Fibroblast of skin of back (primary cell): ENCODE measurements at places on chromosomes 11 and 22.
A peak's percentile ranks its signal among the peaks of the same experiment; 100 is the strongest.

GRCh38 chr22:48979482-48979881 is 848.2 kb downstream of the BRD1 start:
- DNase-seq, result peak; percentile 17

DNA sequence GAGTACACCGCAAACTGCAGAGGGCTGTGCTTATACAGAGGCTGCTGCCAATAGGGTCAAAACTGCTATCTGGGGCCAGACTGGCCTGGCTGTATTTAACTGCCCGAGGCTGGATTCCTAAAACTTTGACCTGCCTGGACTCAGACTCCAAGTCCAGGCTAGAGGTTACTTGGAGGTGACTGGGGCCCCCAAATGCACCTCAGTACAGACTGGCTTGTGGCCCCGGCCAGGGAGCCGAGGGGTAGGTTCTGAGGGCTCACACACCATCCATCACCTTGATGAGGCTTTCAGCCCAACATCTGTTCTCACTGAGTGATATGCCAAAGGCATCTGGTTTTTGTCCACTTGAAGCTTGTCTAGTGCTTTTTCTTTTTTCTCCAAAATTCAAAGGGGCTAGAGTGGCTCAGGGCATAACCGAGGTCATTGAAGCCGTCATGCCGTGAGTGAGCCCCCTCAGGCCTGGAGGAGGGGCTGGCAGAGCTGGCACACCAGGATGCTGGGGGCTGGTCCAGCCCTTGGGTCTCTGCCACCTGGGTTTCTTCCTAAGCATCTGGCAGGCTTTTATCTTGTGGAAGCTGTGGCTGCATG is 52.4 kb upstream of the TTLL12 start:
- no peak for DNase-seq

DNA sequence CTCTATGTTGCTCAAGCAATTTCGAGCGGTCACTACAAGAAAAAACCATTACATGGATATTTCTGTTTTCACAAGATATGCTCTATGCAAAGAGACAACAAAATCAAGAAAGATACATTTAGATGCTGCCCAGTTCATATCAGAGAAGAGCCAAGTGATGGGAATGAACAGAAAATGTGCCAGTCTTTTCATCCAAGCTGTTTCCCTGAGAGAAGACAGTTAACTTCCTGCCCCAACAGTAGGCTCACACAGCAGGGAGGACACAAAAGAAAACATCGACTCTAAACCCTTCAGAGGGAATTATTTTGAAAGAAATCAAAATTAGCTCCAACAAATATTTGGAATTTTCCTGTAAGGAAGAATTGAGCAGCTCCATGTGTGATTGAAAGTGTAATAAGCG is 11.6 kb downstream of the JAML start:
- no peak for DNase-seq

GRCh38 chr11:92152245-92152644 is 72.4 kb upstream of the FAT3 start:
- DNase-seq, result peak; percentile 5

DNA sequence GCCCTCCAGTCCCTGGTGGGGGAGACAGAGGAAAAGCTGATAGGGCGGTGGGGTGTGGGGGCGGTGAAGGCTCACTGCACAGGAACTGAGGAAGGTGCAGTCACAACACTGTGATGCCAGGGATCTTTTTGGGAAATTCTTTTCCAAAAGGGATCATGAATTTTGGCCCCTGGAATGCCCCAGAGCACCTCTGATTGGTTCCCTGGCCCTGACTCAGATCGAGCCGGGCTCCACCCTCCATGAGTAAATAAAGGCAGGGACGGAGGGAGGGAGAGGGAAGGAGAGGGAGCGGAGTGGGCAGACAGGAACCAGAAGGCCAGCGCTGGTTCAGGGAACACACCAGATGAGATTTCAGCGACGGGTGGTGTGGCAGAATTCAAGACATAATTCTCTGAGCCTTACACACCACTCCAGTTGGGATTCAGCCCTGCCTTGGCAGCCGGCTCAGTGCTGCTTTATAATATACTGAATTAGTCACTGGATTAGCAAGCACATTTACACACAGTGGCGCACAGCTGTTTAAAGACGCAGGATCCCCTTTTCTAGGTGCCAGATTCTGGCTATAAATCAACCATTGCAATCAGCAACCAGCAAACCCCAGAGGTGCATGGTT is 80.3 kb downstream of the ETS1 start:
- DNase-seq, result peak; percentile 97

DNA sequence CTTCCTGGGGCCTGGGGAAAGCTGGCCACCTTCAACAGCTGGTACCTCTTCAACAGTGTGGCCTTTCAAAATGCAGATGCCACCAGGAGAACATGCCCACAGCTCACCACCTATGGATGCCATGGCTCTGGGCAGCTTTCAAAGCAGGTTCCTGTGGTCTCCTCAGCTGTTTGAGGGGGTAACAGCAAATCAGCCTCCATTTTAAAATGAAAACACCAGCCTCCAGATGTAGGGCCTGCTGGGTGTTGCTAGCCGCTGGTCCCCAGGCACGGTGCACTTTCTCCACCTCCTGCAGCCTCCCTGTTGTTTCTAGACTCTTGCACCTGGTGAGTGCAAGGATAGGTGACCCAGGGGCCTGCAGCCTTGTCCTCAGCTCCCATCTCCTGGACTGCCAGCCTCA is 10.0 kb downstream of the CDPF1 start:
- no peak for DNase-seq

DNA sequence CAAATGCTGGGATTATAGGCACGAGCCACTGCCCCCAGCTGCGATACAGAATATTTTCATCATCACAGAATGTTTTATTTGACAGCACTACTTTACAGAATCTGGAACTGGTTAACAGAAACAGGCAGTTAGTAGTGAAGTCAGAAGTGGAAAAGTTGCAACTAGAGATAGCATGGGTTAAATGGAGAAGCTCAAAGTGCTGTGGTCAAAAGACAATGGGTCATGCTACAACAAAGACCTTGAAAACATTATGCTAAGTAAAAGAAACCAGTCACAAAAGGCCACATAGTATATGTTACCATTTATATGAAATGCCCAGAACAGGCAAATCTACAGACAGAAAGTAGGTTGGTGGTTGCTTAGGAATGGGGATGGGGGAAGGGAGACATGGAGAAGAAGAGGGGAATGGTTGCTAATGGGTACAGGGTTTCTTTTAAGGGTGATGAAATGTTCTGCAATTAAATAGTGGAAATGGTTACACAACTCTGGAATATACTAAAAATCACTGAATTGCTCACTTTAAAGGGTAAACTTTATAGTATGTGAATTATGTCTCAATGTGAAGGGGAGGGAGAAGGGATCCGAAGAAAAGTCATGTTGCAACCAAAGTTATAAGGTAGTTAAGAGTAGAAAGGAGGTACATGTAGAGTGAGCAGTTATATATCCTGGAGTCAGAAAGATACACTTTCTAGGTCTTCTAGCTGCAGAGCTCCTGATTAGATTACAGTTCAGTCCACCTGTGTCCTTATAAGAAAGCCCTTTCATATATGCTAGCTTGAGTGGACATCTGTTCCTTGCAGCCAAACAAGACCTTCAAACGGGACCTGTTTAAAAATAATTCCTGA is 46.3 kb upstream of the RAPSN start:
- peak; percentile 55 for DNase-seq

DNA sequence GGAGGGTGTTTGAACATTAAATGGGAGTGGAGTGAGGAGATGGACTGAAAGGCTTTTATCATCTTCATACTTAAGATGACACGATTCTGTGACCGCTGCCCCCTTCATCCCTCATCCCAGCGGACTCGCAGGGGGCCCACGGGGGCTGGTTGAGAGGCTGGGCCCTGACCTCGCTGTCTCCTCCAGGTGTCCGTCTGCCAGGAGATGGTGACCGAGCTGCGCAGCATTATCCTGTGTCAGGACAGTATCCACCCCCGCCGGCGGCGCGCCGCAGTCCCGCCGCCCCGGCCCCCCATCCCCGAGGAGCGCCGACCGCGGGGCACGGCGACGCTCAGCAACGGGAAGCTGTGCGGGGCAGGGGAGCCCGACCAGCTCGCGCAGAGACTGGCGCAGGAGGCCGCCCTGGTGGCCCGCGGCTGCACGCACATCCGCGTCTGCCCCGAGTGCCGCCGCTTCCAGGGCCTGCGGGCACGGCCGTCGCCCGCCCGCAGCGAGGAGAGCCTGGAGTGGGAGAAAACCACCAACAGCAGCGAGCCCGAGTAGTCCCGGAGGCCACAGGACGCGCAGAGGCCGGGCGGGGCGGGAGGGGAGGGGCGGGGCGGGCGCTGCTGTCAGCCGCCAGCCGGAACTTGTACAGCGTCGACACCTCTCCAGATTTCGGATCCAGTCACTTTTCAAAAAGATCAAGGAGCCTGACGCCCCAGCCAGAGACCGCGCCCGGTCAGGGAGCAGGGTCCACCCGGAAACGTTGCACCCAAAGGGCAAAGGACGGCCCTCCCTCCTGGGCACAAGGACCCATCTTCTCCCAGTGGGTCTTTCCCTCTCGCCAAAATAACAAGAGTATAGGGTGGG is 38.0 kb upstream of the TBCEL start:
- DNase-seq, result peak; percentile 65

DNA sequence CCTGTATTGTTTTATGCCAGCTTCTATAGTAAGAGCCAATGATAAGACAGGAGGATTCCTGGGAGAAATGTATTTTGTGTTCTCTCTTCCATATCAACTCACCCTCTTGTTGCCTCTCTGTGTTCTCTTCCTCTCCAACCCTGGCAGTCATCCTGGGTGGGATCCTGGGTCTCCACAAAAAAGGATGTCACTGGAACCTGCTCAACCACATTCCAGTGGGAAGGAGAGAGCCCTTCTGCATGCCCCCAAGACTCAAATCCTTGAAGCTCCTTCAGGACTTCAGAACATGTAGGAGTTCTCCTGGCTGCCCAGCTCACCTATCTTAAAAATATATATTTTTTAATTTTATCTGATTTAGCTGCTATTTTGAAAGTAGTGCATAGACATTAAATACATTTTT is 26.1 kb downstream of the APOL6 start:
- no peak for DNase-seq

GRCh38 chr11:118657238-118657637 is 22.2 kb downstream of the TREH start:
- DNase-seq, result no peak

DNA sequence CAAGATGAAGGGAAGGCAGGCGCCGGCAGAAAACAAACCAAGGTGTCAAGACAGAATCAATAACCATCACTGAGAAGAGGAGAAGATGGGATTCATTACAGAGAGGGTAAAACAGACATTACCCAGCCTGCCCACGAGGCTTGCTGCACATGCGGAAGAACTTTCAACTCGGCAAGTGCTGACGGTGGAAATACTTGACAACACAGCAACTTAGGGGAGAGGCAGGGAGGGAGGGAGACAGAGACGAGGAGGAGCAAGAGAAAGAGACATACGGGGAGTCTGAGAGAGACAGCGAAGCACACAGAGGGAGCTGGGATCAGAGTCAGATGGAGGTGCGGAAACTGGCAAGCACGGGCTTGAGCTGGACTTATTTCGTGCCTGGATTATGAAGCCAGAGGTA is 129.3 kb upstream of the NECTIN1 start:
- no peak for DNase-seq

DNA sequence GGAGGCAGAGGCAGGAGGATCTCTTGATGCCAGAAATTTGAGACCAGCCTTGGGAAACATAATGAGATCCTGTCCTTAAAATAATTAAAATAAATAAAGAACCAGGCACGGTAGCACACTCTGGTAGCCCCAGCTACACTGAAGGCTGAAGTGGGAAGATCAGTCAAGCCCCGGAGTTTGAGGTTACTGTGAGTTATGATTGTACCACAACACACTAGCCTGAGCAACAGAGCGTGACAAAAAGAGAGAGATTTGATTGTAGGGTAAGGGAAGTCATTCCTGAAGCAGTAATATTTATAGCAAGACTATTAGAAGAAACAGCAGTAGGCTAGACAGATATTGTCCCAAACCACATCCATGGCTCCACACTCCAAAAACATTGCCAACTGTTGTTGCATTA is 1408.4 kb upstream of the TENM4 start:
- DNase-seq, result no peak

DNA sequence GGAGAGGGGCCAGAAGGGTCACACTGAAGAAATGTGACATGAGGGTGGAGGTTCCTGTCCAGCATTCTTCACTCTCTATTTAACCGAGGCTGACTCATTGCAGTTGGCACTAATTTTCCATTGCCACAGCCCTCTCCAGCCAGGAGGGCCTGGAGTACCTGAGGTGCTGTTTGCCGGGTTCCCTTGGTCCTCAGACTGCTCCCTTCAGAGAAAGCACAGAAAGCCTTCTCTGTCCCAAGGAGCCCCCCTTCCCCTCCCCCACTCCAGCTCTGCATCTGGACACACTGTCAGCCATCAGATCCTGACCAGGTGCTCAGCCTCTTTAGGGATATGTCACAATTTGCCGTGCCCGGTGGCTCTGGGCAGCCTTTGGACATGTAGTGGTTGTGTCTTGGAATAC is 3.2 kb upstream of the C11orf91 start:
- DNase-seq, result peak; percentile 44

- no peak for DNase-seq
Observed at GRCh38 chr22:38946771-38947170, 10.6 kb upstream of the APOBEC3A start.

- peak; percentile 88 for DNase-seq
Observed at GRCh38 chr11:57424792-57425564, 1.9 kb downstream of the SLC43A3 start.

DNA sequence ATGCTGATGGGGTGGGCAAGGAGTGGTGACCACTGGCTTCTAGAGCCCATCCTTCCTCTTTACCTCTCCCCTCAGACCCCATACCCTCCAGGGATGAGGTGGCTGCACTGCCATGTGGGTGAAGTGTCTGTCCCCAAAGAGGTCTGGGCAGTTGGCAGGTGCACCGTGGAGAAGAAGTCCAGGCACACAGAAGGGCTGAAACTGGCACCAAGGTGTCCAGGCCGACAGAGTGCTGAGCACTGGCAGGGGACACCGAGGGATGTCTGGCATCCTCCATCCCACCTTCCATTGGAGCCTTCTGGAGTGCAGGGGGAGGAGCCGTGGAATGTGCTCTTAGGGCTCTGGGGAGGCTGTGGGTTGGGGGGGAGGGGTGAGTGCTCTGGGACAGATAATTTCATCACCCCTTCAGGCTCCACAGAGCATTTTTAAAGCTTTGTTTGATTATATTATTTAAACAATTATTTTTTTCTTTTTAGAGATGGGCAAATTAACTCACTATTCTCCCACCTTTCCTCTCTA is 37.9 kb downstream of the PKNOX2 start:
- peak; percentile 21 for DNase-seq

GRCh38 chr11:94705891-94706615 is 62.1 kb upstream of the AMOTL1 start:
- no peak for DNase-seq

- DNase-seq, result no peak
Observed at GRCh38 chr22:46661221-46661851, 41.1 kb downstream of the GRAMD4 start.
